ENCODE measurements at places on chromosomes 1 and 21.

GRCh38 chr1:7644086-7644485 lies 127.0 kb upstream of the VAMP3 start:
- DNase-seq = no peak

DNA sequence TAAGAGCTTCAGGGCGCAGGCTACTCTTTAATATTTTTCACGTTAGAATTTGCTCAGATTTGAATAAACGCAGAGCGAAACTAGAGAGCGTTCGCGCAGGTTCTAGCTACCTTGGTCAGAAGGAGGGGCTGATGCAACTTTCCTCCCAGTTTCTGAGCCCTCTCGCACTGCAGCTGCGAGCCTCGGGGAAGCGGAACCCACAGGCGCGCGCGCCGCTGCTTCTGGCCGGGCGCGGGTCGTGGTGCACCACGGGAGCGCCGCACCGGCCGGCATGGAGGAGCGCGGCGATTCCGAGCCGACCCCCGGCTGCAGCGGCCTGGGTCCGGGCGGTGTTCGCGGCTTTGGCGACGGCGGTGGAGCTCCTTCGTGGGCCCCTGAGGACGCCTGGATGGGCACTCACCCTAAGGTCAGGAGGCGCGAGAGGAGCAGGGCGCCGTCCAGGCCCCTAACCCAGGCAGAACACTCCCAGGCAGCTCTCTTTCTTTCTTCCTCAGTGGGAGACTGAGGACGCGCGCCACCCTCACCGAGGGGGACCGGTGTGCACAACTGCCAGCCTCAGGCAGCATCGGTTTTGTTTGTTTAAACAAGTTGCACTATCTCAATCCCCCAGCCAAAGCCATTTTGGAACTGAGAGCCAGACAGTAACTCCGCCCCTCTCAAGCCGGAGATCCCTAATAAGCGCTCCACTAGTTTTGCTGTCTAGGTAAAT lies at the start of gene TSEN15:
TSEN15 (plus strand) TSS at position 246 of the 709 bp plus-strand sequence; CDS start at position 272, 26 bp downstream.
- peak; percentile 71 for DNase-seq

DNA sequence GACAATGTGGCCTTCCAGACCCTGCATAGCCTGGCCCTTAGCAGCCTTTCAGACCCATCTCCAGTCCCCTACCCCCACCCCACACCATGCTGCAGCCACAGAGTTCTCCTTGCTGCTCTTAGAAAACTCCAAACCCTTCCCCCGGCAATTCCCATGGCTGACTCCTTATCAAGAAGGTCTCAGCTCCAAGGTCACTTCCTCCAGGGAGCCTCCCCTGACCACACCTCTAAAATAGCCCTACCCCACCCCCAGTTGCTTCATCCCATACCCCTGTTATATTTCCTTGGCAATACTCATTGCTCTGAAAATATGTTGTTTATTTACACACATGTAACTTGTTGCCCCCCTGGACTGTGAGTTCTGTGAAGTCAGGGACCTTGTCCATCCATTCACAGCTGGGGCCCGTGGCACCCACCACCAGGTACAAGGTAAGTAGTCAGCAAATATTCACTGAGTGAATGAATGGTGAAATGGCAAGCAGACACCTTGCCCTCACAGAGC lies 4.3 kb upstream of the ADGRB2 start:
- no peak for DNase-seq

DNA sequence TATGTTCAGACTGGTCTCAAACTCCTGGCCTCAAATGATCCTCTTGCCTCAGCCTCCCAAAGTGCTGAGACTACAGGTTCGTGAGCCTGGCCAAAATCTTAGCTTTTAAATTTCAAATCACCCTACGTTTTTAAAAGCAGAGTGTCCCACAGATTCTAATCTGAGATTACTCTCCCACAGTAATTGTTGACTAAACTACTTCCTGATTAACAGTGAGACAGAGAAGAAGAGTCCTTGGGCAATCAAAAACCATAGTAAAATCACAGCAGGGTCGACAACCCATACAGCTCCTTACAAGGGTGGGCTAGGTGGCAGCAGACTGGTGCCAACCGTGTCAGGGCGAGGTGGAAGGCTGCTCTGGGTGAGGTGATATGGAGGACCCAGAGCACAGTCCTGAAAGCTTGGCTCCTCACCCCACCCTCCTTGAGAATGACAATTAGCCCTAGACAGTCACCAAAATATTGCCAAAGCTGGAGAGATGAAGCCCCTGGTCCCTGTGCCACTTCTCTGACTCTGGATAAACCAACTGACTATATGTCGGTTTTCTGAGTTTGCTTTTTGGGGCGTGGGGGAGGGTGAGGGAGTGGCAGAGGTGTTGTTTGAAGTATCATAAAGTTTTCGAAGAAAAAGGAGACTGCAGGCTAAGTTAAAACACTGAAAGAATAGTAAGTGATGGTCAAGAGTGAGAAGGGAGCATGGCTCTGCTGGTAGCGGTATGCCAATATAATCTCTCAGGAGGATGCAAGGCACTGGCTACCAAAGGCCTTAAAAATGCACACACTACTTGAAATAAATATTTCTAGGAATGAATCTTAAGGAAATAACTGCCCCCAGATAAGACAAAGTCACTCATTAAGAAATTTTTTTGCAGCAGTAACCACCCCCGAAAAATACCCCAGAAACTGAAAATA lies 86.8 kb downstream of the SLC45A1 start:
- DNase-seq = no peak

DNA sequence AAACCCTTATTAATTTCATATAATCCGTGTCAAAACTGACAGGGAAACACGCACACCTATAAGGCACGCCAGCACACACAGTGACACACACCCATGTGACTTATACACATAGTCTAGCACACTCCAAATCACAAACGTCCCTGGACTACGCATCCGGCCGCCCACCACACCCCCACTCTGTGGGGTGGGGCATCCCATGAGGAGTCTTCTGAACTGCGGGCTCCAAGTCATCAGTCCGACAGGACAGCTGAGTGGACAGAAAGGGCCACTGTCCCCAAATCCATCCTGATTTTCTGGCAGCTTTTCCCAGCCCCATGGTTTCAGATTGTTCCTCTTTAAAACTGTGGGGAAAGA lies 829 bp downstream of the PEA15 start:
- DNase-seq = peak; percentile 44

DNA sequence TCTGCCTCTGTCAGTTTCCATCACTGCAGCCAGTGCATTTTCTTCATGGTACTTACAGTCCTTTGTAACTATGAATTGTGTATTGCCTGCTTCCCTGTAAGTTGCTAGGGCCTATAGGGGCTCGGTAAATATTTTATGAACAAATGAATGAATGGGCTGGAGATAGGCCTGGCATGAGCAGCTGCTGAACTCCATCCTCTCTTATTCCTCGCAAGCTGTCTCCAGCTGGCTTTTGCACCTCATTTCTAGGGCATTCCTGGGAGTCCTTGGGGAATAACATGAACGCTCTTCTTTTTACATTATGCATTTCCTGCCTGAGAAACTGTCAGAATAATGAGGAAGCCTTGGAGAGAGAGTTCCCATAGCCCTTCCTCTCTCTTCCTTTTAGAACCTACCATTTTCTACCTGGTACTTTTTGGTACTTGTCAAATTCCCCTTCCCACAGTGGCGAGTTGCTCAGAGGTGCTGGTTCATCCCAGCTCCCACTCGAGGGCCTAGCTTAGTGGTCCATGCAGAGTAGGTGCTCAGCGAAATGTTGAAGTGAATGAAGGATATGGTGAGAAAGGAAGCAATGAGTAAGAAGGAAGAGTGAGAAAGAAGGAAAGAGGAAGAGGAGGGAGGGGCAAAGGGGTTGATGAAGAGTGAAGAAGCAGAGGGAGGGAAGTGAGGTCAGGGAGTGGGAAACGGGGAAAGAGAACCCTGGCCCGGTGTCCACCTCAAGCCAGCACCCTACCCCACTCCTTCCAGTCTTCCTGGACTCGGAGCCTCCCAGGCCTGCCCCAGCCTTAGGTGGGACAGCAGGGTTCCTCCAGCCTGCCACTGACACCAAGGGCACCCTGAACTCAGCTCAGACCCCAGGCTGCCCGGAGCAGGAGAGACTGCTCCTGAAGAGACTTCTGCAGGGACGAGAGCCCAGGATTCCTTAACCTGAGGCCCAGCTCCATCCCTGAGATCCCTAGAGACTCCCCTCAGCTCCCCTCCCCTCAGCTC lies 29.6 kb downstream of the KCNC4 start:
- DNase-seq = no peak

GRCh38 chr1:229420224-229420623 lies 13.7 kb downstream of the ACTA1 start:
- DNase-seq = no peak

DNA sequence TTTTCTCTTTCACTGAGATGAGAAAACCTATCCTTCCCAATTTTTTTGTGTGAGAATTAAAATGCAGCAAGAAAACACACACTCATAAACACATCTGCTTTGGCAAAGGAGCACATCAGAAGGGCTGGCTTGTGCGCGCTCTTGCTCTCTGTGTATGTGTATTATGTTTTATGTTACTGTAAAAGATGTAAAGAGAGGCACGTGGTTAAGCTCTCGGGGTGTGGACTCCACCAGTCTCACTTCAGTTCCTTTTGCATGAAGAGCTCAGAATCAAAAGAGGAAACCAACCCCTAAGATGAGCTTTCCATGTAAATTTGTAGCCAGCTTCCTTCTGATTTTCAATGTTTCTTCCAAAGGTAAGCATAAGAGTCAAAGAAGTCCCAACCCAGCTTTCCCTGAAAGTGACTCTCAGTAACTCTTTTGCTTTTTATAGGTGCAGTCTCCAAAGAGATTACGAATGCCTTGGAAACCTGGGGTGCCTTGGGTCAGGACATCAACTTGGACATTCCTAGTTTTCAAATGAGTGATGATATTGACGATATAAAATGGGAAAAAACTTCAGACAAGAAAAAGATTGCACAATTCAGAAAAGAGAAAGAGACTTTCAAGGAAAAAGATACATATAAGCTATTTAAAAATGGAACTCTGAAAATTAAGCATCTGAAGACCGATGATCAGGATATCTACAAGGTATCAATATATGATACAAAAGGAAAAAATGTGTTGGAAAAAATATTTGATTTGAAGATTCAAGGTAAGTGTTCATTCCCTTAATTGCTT lies at the start of gene CD2:
CD2 (plus strand) TSS at position 233 of the 780 bp plus-strand sequence; CDS start at position 296, 63 bp downstream.
- no peak for DNase-seq

- DNase-seq = no peak
Observed at GRCh38 chr1:193415256-193415655, 228.8 kb upstream of the B3GALT2 start.

GRCh38 chr21:41506611-41507520 lies 1.1 kb downstream of the TMPRSS2 start:
- no peak for DNase-seq

DNA sequence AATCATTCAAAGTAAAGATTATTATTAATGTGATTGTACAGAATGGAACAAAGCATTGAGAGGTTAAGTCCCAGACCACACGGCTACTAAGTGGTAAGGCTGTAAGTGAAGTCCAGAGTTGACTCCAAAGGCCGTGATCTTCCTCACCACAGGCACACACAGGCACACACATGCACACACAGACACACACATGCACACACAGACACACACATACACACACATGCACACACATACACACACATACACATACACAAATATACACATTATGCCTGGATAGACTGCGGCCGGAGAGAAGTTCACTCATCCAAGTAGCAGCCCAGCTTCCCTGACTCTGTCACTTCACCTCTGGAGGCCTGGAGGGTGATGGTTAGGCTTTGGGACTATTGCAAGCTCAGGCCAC lies 121.9 kb downstream of the HLX start:
- DNase-seq = no peak

- DNase-seq = no peak
Observed at GRCh38 chr1:38778521-38778920, 81.1 kb downstream of the RRAGC start.

All from stimulated activated CD4-positive, alpha-beta T cell treated with anti-CD3 and anti-CD28 coated beads, Interleukin-1b, Interleukin-23, amount 100 ng/mL, for 4 hours (primary cell).